ENCODE measurements at places on chromosomes 1 and 21.

GRCh38 chr1:72623299-72623708 is 341.0 kb upstream of the NEGR1 start:
- no peak for DNase-seq

GRCh38 chr1:187645651-187646050 is 816.9 kb downstream of the PLA2G4A start:
- no peak for DNase-seq

GRCh38 chr1:81695741-81696140 is 105.0 kb upstream of the ADGRL2 start:
- no peak for DNase-seq

GRCh38 chr1:40708750-40709099 is 17.2 kb downstream of the NFYC start:
- no peak for DNase-seq

- DNase-seq = no peak
These were observed 1.7 kb downstream of the TFF3 start for GRCh38 chr21:42313501-42313969.

DNA sequence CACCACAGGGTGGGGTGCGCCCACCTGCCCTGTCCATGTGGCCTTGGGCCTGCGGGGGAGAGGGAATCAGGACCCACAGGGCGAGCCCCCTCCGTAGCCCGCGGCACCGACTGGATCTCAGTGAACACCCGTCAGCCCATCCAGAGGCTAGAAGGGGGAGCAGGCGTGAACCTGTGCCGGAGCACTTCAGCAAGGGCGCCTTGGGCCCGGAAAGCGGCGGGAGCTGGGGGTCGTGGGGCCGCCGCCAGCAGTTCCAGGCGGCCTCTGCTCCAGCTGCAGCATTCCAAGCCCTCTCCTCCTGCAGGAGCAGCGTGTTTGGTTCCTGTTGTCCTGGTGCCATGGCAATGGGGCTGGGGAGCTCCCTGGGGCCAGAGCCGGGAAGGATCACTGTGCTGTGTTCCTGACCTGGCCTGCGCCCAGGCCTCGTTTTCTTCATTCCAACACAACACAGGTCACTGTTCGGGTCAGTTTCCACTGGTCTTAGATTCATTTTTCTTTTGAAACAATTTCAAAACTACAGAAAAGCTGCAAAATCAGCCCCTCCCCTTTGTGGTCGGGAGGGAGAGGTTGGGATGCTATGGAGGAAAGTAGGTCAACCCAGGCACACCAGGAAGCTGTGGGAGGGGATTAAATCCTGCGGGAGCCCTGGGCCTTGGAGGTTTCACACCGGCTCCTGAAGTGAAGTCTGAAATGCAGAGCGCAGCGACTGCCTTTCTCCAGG is 18.8 kb downstream of the SLX9 start:
- no peak for DNase-seq

DNA sequence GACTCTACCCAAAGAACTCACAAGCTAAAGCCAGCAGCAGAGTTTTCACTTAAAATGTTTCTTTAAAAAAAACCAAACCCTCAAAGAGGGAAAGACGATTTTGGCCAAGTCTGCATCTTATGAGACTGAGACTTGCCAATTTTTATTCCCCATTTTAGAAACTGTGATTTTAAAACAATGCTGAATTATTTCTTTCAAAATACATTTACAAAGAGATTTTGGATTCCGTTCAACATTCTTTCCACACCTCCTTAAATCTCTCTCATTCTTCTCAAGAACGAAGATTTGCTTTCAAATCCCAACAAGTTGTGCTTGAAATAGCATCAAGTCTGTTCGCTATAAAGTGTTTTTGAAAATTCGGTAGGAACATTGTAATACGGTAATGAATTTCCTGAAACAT is 133.9 kb upstream of the VANGL1 start:
- no peak for DNase-seq

- DNase-seq = no peak
These were observed 69.1 kb downstream of the HSF2BP start for GRCh38 chr21:43590194-43590593.

GRCh38 chr1:246724016-246724730 is at the start of gene SCCPDH:
Gene SCCPDH, plus strand, starts transcription at chr1:246724409. Its CDS starts 14 bp downstream, at chr1:246724423.
- DNase-seq = peak; percentile 59

- peak; percentile 22 for DNase-seq
These were observed 735 bp downstream of the TTC13 start for GRCh38 chr1:230977761-230978490.

GRCh38 chr1:28160782-28161266 is 15.7 kb downstream of the PTAFR start:
- DNase-seq = no peak

DNA sequence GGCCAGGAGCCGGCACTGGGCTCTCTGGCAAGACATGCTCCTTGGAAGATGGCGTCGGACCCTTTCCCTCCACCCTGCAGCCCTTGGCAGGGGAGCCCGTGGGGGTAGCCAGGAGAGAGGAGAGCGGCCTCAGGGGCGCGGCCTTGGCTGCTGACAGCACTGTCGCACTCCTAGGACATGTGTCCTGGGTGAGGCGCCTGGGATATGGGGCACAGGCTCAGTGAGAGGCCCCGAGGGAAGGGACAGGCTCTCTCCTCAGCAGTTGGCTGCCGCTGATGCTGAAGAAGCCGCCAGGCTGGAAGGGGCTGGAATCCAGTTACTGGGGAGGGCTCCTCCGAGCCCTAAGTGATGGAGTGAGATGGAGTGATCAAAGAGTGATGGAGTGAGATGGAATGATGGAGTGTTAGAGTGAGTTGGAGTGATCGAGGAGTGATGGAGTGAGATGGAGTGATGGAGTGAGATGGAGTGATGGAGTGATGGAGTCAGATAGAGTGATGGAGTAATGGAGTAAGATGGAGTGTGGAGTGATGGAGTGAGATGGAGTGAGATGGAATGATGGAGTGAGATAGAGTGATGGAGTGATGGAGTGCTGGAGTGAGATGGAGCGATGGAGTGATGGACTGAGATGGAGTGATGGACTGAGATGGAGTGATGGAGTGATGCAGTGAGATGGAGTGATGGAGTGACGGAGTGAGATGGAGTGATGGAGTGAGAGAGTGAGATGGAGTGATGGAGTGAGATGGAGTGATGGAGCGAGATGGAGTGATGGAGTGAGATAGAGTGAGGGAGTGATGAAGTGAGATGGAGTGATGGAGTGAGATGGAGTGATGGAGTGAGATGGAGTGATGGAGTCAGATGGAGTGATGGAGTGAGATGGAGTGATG is 27.6 kb upstream of the PKP1 start:
- DNase-seq = no peak

GRCh38 chr1:11444907-11445306 is 34.0 kb upstream of the DISP3 start:
- DNase-seq = no peak

- no peak for DNase-seq
These were observed 28.1 kb upstream of the PM20D1 start for GRCh38 chr1:205878026-205878425.

- DNase-seq = no peak
These were observed 269.9 kb downstream of the BRINP3 start for GRCh38 chr1:190207733-190208132.

- DNase-seq = peak; percentile 50
These were observed 135.9 kb downstream of the TM2D1 start for GRCh38 chr1:61588736-61589672.

- DNase-seq = peak; percentile 37
These were observed 433 bp upstream of the DMBX1 start for GRCh38 chr1:46489169-46489637.

- DNase-seq = peak; percentile 78
These were observed 21.6 kb upstream of the BCL10 start for GRCh38 chr1:85297855-85298629.

DNA sequence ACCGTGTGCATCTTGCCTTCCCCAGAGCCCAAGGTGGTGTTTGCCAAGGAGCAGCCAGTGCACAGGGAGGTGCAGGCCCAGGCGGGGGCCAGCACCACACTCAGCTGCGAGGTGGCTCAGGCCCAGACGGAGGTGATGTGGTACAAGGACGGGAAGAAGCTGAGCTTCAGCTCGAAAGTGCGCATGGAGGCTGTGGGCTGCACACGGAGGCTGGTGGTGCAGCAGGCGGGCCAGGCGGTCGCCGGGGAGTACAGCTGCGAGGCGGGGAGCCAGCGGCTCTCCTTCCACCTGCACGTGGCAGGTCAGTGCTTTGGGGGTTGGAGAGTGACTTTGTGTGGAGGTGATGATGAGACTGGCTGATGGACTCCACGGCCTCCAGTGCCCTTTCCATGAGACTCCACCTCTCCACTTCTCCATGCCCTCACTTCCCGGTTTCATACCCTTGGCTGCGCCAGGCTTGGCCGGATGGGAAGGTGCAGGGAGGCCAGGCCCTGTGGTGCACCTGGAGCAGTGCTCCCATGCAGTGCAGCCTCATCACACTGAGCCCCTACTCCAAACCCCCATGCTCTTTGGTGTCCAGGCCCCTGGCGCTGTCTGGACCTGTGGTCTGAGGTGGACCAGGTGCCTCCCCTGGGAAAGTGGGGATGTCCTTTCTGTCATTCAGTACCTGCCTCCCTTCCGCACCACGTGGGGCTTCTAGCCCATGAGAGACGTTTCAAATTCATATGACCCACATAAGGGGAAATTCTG is 49.0 kb downstream of the OBSCN start:
- no peak for DNase-seq

DNA sequence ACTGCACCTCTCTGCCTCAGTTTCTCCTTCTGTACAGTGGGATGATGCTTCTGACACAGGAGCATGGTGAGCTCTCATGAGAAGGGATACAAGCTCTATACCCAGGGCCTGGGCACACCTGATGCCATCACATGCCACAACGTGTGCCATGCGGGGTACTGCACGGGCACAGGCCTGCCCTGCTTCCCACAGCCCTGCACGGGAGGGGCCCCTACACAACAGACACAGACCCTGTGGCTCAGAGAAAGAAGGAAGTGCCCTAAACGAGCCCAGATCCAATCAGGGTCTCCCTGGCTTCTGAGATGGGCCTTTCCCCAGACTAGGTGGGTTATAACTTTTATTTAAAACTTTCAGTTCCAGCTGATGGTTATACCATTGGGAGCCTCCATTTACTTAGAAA is 24.6 kb downstream of the C2CD2 start:
- DNase-seq = no peak

DNA sequence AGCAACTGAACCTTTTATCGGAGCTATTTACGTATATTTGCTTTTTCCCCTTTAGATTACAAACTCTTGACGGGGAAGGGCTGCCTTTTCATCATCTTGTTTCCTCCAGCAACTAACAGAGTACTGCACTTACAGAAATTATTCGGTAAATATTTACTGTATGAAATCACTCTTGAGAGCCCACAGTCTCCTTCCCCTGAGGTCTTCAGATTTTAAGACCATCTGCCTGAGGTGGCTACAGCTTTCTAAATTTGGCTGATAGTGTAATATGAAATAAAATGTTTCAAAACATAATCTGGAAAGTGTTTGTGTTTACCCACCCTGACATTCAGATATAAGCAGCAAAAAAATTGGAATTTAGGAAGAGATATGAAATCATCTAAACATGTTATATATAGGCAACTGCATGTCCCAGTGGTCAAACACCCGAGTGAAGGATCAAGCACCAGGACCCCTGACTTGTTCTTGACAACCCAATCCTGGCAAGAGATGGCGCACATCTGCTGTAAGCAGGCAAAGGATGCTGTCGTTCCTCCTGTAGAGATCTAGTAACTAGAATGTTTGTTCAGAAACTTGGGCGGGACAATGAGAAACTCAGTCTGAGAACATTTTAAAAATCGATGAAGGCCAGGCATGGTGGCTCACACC is 60.9 kb downstream of the SIPA1L2 start:
- DNase-seq = no peak
